ENCODE measurements at places on chromosomes 2 and 18. TPM values are rescaled to one million over a fixed set of nuclear protein-coding genes. Genes with fewer than 3 reads are reported as not detected.

COL4A4 gene
- 17.2 TPM for total RNA-seq

DSC2 gene
- 4.3 TPM for total RNA-seq

SGPP2 gene
- total RNA-seq, result 0.28 TPM

OSR1 gene
- total RNA-seq, result 90.7 TPM

GPR155 gene
- total RNA-seq, result 6.6 TPM

GTF2A1L gene
- 1.6 TPM for total RNA-seq

CD28 gene
- total RNA-seq, result 3.5 TPM

- DNase-seq, result no peak
- H3K27me3 ChIP-seq, result no peaks in the 10 kb centered on the region
- H3K27ac ChIP-seq, result no peak overlapping the region
- H3K36me3 ChIP-seq, result no peaks in the 10 kb centered on the region
- no peaks in the 10 kb centered on the region for H3K4me1 ChIP-seq
Observed at GRCh38 chr2:95057535-95058370, 32.2 kb downstream of the MAL start.

DNA sequence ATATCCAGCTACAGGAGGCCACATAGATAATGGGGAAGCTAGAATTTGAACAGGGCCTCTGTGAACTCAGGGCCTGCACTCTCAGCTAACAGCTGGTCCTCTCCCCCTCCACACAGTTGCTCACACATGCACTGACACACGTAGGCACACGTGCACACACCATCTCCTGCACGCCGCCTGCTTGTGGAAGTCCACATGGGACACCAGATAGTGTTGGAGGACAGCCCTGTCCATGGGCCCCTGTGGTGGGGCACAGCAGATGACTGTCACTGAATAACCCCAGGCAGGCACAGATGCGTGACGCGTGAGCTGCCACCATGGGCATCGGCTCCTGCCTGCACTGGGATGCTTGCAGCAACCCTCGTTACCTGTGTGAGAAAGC, 52.9 kb downstream of the ADI1 start:
- no peak for DNase-seq
- H3K27me3 ChIP-seq, result no peaks in the 10 kb centered on the region
- peaks cover 70% of the 10 kb centered on the region for H3K4me1 ChIP-seq
- no peaks in the 10 kb centered on the region for H3K36me3 ChIP-seq
- H3K4me3 ChIP-seq, result no peak overlapping the region

DNA sequence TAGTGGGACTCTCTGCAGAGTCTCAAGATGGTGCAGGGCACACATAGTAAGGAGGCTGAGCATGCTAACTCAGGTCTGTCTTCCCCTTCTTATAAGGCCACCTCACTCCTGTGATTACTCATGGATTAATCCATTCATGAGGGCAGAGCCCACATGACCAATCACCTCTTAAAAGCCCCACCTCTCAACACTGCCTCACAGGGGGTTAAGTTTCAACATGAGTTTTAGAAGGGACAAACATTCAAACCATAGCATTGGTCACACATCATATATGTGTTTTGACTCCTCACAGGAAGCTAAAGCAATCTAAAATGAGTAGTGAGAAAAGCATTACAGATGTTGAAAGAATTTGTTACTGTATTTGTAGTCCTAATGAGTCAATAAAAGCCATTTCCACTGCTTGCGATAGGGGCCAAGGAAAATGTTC, 57.5 kb downstream of the DTNA start:
- no peaks in the 10 kb centered on the region for H3K27me3 ChIP-seq
- no peak overlapping the region for H3K4me3 ChIP-seq
- H3K27ac ChIP-seq, result no peak overlapping the region
- H3K4me1 ChIP-seq, result peaks cover 17% of the 10 kb centered on the region

- H3K4me3 ChIP-seq, result no peak overlapping the region
- H3K27me3 ChIP-seq, result no peaks in the 10 kb centered on the region
- H3K36me3 ChIP-seq, result no peaks in the 10 kb centered on the region
- H3K27ac ChIP-seq, result no peak overlapping the region
- DNase-seq, result no peak
Observed at GRCh38 chr2:48365476-48365875, 164.5 kb upstream of the STON1 start.

GRCh38 chr18:62211325-62211828, 24.3 kb downstream of the RELCH start:
- H3K27me3 ChIP-seq, result no peaks in the 10 kb centered on the region
- DNase-seq, result no peak
- no peaks in the 10 kb centered on the region for H3K4me1 ChIP-seq
- no peak overlapping the region for H3K27ac ChIP-seq
- H3K36me3 ChIP-seq, result peaks cover 8% of the 10 kb centered on the region
- H3K4me3 ChIP-seq, result no peak overlapping the region

DNA sequence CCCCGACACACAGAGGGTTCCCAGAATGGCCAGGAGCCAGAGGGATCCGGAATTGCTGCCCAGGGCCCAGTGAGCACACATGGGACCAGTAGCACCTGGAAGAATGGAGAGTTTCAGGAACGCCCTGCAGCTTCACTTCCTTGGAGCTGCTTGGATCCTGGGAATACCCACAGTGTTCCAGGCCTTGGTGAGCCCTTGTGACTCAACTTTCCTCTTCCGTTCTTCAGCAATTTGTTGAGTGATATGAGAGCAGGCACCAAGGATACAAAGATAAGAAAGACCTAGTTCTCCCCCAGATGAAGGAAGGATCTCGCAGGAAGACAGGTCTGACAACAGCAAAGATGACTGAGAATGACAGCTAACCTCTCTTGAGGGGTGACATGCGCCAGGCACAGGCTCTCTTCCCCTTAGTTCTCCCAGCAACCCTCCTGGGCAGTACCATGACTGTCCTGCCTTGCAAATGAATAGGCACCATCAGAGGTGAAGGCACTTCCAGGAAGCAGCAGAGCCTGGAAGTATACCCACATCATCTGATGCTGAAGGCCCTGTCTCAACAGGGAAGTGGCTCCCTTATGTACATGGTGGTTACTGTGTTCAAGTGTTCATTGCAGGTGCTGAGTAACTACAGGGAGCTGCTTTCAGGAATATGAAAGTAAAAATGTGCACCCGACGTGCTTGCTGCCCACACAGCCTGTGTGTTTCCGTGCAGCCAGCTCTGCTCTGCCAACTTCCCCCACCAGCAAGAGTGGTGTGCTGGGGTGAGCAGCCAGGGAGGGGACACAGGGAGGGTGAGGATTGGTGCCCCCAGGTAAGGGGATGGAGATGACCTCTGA, 116.2 kb downstream of the STPG4 start:
- peaks cover 40% of the 10 kb centered on the region for H3K4me1 ChIP-seq
- H3K27ac ChIP-seq, result peak overlapping the region; percentile 94
- no peak overlapping the region for H3K4me3 ChIP-seq

DNA sequence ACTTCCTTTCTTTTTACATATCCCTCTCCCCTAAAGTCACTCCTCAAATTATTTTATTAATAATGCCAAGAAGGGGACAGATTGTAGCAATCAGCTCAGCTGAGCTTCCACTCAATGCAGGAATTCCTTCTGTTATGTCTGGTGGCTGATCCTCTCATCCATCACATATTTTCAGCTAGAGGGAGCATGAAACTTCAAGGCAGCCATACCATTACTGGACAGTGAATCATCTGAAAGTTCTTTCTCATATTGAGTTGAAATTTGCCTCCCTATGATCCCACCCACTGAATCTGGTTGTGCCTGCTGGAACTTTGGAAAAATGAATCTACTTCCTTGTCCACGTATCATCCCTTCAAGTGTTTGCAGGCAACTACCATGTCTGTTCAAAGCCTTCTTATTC, 11.2 kb downstream of the ZNF385B start:
- DNase-seq, result no peak
- no peak overlapping the region for H3K4me3 ChIP-seq
- no peaks in the 10 kb centered on the region for H3K4me1 ChIP-seq
- H3K27ac ChIP-seq, result no peak overlapping the region
- no peaks in the 10 kb centered on the region for H3K27me3 ChIP-seq
- H3K36me3 ChIP-seq, result no peaks in the 10 kb centered on the region

GRCh38 chr2:106353676-106354075, 114.5 kb downstream of the RGPD3 start:
- DNase-seq, result no peak
- no peaks in the 10 kb centered on the region for H3K4me1 ChIP-seq
- no peaks in the 10 kb centered on the region for H3K27me3 ChIP-seq
- H3K4me3 ChIP-seq, result no peak overlapping the region
- H3K27ac ChIP-seq, result no peak overlapping the region

- no peak overlapping the region for H3K4me3 ChIP-seq
- H3K4me1 ChIP-seq, result peaks cover 11% of the 10 kb centered on the region
- H3K27ac ChIP-seq, result no peak overlapping the region
- DNase-seq, result no peak
- H3K36me3 ChIP-seq, result no peaks in the 10 kb centered on the region
Observed at GRCh38 chr2:37560241-37560848, 111.1 kb downstream of the CDC42EP3 start.

DNA sequence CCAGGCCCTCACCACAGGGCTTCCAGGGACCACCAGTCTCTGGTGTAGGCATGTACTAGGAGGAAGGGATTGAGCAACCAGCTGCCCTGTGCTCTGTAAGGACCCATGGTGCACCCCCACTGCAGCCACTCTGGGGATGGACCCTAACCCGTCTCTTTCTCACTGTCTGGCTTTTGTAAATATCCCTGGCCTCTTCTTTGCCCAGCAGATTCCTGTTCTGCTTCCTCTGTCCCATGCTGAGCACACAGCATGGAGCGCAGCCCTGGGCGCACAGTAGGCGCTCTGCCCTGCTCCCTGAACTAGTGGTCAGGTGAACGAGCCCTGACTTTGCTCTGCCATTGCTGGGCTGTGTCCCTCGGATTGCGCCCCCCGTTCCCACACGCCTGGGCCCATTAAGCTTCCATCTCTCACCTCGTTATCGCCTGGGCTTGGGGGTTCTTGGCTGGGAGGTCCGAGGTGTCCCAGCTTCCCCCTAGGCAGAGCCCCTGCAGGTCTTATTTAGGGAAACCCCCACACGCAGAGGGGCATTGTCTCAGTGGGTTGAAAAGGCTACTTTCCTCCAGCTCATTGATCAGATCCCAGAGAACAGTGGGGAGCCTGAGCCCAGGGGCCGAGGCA, 162.1 kb downstream of the MYCN start:
- no peak overlapping the region for H3K27ac ChIP-seq
- H3K27me3 ChIP-seq, result no peaks in the 10 kb centered on the region
- H3K36me3 ChIP-seq, result no peaks in the 10 kb centered on the region

DNA sequence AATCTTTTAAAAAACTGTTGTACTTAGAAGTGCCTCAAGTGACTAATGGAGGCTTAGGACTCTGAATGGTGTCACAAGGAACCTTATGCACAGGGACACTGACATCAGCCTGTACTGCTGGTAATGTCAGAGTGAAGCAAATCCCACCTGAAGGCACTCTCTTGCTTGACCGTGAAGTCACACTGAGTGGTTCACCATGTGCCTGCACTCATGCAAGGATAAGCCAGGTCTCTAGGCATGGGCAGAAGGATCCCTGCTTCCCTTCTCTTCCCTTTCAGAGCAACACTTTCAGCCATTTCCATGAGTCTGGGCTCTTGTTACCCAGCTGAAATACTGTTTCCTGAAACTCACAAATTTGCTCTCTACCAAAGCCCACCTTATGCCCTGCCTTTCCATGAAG, 123.0 kb downstream of the NEDD4L start:
- H3K4me1 ChIP-seq, result no peaks in the 10 kb centered on the region
- H3K27ac ChIP-seq, result no peak overlapping the region
- DNase-seq, result no peak
- H3K4me3 ChIP-seq, result no peak overlapping the region
- no peaks in the 10 kb centered on the region for H3K27me3 ChIP-seq
- H3K36me3 ChIP-seq, result no peaks in the 10 kb centered on the region

- no peak overlapping the region for H3K4me3 ChIP-seq
- H3K4me1 ChIP-seq, result no peaks in the 10 kb centered on the region
- no peak overlapping the region for H3K27ac ChIP-seq
- no peaks in the 10 kb centered on the region for H3K36me3 ChIP-seq
- H3K27me3 ChIP-seq, result no peaks in the 10 kb centered on the region
Observed at GRCh38 chr18:52387175-52387574, 47.2 kb downstream of the DCC start.

Data from thoracic aorta (tissue), 2 donors.